Activated T-cell treated with anti-CD3 and anti-CD28 coated beads, Interleukin-2, amount 50 U/mL, for 24 hours (primary cell): ENCODE measurements at places on chromosomes 12 and 14.

- no peak for DNase-seq
Observed at GRCh38 chr12:59055204-59055860, 135.0 kb upstream of the LRIG3 start.

GRCh38 chr12:50723865-50724264 is 40.0 kb upstream of the ATF1 start:
- no peak for DNase-seq

DNA sequence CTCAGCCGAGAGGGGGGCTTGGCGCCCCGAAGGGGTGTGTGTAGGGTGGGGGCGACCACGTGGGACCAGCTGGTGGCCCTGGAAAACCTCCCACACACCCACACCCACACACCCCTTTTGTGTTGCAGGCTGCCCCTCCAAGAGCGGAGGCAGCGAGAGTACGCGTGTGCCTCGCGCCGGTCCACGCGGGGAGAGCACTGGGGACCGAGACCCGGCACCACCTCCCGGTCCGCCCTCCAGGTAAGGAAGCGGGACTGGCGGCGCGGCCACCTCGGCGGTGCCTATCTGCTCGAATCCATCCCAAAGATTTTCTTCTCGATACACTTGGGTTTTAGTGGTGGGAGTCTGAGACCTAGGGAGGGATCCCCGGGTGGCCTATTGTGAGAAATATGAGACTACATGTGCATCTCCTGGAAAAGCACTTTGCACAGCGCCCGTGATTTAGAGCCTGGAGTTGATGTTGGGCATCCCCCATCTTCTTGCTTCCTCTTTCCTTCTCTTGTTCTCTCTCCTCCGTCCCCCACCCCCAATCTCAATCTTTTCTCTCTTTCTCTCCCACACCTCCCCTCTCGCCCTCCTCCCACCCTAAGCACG is 393 bp downstream of the SYT1 start:
- DNase-seq = no peak

DNA sequence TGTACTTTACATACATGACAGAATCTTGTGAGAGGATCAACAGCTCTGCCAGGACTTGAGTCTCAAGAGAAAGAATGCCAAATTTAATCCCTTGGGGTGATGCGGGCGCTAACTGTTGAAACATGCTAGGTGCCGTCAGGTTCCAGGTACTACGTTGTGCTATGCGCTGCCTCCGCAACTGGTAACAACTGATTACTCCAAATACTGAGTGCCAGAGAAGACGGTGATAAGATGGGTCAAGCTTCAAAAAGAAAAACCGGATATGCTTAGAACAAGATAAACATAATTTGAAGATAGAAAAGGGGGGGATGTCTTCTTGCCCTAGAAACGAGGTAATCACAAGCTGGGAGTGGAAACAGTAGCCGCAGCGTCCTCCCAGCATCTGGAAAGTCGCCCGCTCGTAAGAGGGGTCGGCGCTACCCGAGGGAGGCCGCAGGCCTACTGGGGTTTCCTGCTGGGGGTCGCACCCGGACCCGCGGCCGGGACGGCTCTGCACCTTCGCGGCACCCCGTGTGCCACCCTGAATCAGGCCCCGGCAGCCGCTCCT is 678 bp downstream of the ZBTB25 start:
- DNase-seq = no peak

GRCh38 chr12:91056488-91056887 is 1.3 kb downstream of the KERA start:
- no peak for DNase-seq
